ENCODE measurements at places on chromosomes 6 and 20.

GRCh38 chr6:104477569-104477968 lies 382.1 kb downstream of the HACE1 start:
- DNase-seq = no peak

DNA sequence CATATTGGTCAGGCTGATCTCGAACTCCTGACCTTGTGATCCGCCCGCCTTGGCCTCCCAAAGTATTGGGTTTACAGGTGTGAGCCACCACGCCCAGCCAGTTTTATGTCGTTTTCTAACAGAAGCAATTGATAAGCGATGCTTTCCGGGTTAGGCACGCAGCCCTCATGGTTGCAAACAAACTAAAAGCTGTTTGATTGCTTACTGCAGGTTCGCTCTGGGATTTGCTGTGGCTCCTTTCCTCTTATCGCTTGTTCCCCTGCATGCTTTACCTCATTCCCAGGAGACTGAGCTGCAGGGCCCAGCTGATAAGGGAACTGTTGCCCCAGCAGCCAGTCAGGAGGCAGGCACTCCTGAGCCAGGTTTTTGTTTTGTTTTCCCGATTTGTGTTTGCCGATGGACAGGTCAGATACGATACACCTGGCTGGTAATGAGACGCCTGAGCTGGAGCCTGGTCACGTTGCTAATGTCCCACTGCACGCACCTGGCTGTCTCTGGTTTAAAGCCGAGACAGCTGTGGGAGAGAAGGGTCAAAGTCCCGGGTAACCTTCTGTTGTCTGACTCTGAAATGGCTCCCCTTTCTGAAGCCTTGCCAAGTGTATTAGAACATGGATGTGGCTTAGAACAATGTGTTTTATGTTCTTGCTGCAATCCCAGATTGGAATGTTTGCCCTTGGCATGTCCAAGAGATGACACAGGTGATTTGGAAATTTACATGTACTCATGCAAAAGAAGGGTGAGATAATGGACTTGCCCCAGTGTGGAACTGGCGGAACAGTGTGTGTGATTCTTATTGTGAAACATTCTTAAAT lies 19.9 kb downstream of the DSP start:
- DNase-seq = no peak

GRCh38 chr6:38134704-38135088 lies 315.2 kb downstream of the ZFAND3 start:
- DNase-seq = no peak

GRCh38 chr20:15476186-15476585 lies 1097.1 kb downstream of the KIF16B start:
- no peak for DNase-seq

DNA sequence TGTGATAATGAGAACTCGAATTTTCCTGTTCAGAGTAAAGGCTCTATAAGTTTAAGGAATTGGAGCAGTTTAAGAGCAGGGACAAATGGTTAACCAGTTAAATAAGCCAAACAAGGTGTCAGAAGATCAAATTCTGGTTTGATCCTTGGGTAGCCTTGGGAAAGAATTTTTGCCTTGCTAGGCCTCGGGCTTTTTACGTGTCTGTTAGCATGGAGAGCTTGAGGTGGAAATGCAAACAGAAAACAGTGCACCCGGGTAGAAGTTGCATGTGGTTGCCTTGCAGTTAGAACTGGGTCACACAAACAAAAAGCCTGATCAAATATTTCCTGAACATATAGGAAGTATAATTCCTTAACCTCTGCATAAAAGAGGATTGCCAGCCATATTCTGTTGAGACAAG lies 58.3 kb downstream of the RIN2 start:
- DNase-seq = no peak

DNA sequence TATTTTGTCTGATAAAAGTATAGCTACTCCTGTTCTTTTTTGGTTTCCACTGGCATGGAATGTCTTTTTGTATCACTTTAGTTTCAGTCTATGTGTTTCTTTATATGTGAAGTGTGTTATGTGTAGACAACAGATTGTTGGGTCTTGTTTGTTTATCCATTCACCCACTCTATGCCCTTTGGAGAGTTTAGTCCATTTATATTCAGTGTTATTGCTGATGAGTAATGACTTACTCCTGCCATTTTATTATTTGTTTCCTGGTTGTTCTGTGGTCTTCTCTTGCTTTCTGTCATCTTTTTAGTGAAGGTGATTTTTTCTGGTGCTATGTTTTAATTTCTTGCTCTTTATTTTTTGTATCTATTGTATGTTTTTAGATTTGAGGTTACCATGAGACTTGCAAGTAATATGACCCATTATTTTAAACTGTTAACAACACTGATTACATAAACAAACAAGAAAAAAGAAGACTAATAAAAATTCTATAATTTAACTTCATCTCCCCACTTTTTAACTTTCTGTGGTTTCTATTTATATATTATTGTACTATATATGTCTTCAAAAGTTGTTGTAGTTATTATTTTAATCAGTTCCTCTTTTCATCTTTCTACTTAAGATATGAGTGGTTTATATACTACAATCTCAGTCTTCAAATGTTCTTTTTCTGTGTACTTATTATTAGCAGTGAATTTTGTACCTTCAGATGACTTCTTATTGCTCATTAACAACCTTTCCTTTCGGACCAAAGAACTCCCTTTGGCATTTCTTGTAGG lies 323.4 kb downstream of the BTBD9 start:
- no peak for DNase-seq

- no peak for DNase-seq
Measured at GRCh38 chr20:56706867-56707360, 77.8 kb downstream of the TFAP2C start.

DNA sequence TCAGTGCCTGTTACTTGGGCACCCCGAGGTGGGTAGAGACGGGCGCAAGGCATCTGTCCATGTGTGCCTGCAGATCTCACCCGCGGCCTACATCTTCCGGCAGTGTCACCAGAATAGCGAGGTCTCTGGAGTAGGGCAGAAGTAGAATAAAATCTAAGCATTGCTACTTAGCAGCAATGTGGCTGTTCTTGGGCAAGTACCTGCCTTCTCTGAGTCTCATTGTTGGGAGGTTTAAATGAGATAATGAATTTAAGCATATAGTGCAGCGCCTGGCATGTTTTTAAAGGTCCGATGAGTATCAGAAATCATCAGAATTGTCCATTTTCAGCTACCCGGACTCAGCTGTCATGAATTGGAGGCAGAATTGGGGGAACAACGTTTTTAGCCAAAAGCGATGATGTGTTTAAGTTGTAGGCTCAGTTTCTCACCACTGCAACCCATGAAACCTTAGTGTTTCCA lies 800 bp downstream of the ABCC10 start:
- DNase-seq = no peak

- no peak for DNase-seq
Measured at GRCh38 chr6:77040568-77041195, 422.6 kb downstream of the HTR1B start.

GRCh38 chr6:7805078-7805849 lies 79.4 kb downstream of the BMP6 start:
- DNase-seq = no peak

GRCh38 chr6:153106021-153106420 lies 25.1 kb downstream of the RGS17 start:
- DNase-seq = no peak

- DNase-seq = peak; percentile 60
Measured at GRCh38 chr6:16511040-16511660, 250.1 kb downstream of the ATXN1 start.

GRCh38 chr20:9235518-9235917 lies 166.6 kb downstream of the PLCB4 start:
- DNase-seq = no peak

DNA sequence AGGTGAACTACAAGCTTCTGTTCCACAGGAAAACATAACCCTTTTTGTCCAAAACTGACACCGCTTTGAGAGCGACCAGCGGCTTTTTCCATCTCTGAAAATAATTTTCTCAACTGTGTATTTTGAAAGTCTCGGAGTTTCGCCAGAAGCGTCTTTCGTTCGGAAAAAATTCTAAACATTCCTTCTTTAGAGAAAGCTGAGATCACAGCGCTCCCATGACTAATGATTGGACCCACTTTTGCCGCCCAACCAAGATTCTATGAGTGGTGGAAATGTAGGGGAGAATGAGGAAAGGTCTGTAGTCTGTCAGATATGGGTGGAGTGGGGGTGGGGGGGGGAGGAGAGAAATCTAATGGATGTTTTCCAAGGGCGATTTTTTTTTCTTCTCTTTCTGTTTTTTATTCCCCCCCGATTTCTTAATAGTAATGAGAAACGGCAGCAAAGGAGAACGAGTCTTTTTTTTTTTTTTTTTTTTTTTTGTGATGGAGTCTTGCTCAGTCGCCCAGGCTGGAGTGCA lies 189.3 kb downstream of the TRIM27 start:
- no peak for DNase-seq

GRCh38 chr6:118307581-118307980 lies 240.5 kb upstream of the PLN start:
- DNase-seq = no peak

GRCh38 chr6:24719125-24719971 lies at the start of gene C6orf62:
TSS of gene C6orf62 (minus strand) at chr6:24719154. CDS start at chr6:24718668, 486 bp downstream.
- DNase-seq = peak; percentile 7

DNA sequence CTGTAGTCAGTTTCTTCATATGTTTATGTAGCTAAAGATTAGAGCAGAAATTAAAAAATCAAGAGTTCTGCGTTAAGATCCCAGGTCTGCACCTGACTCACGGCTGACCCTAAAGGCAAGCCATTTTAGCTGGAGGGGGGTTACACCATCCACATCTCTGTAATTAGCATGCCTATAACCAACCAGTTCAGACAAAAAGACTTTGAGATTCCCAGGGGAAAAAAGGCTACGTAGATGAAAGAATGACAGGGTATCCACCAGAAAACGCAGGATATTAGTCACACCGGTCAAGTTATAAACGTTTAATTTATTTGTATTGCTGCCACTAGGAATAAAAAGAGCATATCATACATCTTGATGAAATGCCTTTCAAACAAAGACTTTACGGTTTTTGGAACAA lies 299.1 kb downstream of the FOXC1 start:
- DNase-seq = no peak

All from CD4-positive, alpha-beta T cell (primary cell).